Activated naive CD8-positive, alpha-beta T cell treated with anti-CD3 and anti-CD28 coated beads for 36 hours (primary cell): ENCODE measurements at places on chromosomes 4 and X.

DNA sequence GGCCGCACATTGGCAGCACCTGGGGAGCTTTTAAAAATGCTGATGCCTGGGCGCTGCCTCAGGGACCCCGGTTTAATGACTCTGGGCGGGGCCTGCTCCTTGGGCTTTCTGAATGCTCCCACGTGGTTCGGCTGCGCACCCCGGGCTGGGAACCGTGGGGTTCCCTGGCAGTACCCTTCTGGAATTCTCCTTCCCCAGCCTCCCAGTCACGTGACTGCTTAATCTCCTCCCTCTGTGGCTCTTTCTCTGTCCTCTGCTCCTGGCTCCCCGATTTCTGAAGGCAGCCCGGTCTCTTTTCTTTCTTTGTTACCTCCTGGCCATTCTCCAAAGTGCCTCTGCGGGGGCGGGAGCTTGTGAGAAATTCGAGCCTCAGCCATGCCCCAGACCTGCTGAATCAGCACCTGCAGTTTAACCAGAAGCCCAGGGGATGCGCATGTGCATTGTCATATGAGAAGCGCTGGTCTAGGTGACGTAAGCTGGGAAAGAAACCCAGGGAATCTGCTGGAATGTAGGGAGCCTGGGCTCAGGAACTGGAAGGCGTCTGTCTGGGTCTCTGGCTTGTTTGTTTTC is 16.6 kb downstream of the CLCN4 start:
- no peak for DNase-seq

DNA sequence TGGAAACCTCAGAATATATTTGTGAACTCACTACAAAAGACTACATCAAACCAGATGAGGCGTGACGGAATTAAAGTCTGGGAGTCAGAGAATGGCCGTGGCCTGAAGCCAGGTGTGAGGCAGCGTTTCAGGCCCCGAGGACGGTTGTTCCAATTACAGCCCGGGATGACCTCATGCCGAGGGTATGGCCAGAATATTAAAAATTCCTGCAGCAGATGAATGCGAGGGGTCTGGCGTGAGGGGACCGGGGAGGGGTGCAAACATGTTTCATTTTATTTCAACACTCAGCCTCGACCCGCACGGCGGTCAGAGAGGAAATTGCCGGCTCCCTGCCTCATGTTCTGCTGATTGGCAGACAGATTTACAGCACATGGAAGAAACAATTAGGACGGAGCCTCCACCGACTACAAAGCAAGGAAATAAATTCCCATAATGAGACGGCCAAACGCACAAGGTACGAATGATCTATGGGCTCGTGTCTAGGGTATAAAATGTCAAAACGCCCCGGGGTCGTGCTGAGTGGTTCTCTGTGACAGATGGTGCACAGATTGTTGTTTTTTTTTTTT is 289.7 kb downstream of the SHOX start:
- DNase-seq = no peak

DNA sequence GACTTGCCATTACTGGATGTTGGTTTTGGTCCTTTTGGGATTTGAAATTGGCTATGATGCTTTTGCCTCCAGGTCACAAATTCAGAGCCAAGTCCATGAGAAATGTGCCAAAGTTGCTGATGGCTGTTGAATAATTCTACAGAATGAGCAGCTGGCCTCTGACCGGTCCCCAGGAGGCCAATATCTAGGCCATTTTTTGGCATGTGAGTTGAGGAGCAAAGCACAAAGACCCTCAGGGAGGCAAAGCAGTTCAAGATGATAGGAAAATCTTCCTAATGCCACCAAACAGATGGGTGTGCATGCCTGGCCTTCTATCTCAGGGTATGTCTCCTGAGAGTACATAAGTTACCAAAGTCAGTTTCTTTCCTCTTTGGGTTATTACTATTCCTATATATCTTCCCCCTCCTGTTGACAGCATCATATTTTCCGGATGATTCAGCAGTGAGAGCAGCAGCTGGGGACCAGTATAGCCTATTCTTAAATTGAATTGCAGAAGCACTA is 44.4 kb downstream of the SEL1L3 start:
- no peak for DNase-seq

- no peak for DNase-seq
Observed at GRCh38 chr4:95317085-95317793, 231.5 kb downstream of the UNC5C start.

- no peak for DNase-seq
Observed at GRCh38 chrX:54675762-54676161, 122.3 kb downstream of the ITIH6 start.

DNA sequence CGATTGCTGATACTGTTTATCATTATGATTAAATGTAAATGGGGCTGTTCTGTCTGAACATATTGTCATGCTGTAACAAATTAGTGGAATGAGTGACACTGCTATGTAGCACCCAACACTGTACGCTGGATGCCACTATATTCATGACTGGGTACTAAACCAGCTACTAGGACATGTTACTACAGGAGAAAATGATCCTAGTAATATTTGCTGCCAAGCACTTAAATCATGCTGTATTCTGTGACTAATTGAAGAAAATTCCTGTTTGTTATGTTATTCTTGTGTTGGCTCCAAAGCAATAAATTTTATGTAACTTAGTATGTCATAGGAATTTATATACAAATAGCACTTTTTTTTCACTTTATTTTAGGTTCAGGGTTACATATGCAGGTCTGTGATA is 804.2 kb downstream of the CENPC start:
- DNase-seq = no peak

GRCh38 chr4:100591161-100591876 is 73.5 kb upstream of the EMCN start:
- no peak for DNase-seq

DNA sequence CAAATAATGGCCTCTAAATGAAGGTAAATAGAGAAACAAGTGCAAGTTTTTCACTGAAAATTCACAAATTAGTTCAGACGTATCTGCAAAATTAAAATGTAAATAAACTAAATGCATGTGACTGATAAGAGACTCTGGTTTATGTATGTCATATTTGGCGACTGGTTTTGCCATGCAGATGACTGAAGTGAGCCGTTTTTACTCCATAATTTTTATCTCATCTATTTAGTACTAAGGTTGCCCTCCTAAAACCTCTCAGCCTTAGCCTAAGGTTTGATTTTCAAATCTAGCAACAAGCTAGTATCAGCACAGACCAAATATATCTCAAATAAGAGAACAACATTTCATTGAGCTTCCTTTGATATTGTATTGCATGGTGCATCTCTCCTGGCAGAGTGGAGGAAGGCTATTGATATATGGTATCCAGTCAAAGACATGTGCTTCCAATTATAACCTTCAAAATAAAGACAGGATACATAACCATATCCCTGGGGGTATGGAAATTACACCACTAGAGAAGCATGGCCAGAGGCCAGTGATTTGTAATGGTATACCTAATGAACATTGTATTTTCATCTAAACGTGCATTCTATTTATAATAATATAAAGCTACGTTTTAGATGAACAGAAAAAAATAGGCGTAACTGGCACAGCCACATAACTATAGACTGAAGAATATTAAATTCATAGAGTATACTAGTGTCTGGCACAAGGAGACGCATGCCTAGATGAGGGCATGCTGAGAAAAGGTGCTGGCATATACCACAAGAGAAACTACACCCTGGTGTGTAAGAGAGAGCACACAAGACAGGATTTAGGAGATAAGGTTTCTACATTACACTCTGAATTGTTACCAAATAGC is 392.6 kb upstream of the INTU start:
- no peak for DNase-seq

DNA sequence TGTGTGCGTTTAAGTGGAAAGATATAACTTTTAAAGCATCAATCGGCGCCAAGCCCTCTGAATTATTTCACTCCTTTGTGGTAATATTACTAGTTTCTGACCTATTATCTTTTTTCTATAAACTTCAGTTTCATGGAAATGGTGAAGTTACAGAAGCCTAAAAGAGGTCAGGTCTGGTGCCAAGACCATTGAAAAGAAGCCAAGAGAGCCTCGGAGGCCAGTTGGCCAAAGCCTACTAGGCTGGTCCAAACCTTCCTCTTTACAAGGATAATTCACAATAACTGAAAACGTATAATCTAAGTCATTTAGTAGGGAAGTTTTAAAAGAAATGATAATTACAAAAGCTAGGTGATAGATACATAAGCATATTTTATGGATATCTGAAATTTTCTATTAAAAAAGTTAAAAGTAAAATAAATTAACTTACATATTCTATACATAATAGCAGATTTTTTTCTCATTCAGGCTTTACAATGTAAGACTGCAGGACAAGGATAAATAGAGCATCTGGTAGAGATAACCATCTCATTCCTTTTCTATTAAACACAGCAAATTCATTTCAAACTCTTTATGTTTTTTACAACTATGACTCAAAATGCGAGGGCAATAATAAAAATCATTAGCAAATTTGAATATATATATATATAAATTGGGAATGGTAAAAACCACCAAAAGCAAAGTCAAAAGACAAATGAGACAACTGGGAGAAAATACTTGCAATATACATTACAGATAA is 49.2 kb downstream of the WDFY3 start:
- no peak for DNase-seq

DNA sequence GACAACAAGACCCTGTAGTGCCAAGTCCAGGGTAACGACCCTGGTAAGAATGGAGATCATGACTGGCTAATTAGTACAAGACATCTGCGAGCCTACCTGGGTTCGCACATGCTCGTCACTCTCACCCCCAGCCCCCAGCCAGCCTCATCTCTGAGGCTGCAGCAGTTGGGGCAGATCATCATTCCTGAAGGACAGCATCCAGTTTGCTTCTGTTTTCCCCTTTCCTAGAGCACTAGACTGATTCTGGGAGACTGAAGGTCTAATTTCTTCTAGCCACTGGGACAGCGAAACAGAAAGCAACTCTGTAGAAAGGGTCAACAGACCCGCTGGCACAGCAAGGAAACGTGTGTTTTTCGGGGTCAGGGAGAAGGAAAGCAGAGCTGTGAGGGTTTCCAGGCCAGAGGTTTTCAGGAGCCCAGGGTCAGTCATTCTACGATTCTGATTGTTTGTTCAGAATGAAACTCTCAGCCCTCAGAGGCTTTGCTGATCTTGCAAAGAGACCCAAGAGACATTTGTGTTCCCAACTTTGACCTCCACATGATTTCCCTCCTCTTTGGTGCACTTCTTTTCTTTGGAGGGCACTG is 343.1 kb upstream of the NOCT start:
- no peak for DNase-seq

DNA sequence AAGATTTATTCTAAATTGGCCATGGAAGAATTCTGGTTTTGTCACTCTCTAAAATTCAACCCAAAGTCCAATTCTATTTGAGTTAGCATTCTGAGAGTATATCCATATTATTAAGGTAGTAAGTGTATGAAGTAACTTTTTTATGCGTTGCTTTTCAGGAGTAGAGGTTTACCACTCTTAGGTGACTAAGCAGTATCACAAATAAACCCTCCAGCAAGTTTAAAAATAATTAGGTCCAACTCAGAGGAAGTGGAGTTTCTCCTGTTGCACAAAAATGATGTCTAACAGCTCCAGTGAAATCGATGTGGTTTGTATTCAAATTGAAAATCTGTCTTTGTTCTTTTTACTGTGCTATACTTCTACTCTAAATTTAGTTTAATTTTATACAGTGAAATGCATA is 6.6 kb downstream of the SCML1 start:
- no peak for DNase-seq

GRCh38 chr4:78601013-78601412 is 49.4 kb downstream of the ANXA3 start:
- DNase-seq = no peak

- no peak for DNase-seq
Observed at GRCh38 chr4:183175631-183176232, 76.7 kb downstream of the WWC2 start.

DNA sequence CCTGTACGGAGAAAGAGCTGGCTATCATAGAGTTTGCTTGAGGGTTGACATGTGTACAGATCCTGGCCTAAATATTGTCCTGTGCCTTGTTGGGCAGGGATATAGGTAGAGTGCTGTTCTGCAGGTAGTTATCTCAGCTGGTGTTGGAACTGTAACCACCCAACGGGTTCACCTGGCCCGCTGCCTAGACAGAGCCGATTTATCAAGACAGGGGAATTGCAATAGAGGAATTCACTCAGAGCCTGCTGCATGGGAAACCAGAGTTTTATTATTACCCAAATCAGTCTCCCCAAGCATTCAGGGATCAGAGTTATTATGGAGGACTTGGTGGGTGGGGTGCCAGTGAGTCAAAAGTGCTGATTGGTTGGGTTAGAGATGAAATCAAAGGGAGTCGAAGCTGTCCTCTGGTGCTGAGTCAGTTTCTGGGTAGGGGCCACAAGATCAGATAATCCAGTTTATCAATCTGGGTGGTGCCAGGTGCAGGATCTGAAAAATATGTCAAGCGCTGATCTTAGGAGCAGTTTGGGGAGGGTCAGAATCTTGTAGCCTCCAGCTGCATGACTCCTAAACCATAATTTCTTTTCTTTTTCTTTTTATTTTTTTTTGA is 42.5 kb upstream of the XIAP start:
- no peak for DNase-seq

DNA sequence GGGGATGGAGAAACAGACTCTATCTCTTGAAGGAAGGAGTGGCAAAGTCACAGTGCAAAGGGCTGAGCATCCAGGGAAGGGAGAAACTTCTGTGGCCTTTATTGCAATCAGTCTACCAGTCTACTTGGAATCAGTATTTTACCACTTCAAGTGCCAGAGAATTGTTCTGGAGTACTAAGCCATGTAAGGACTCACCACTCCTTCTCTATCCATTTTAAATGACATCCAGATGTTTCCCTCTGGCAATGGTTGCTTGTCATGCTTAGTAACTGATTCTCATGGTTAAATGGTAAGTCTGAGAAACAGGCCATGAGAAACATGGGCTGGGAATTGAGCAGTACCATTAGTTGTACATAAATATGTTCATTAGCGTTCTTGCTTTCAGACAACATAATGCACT is 21.1 kb upstream of the SMIM10 start:
- DNase-seq = no peak

GRCh38 chrX:1584237-1585011 is 7.0 kb upstream of the AKAP17A start:
- DNase-seq = no peak

DNA sequence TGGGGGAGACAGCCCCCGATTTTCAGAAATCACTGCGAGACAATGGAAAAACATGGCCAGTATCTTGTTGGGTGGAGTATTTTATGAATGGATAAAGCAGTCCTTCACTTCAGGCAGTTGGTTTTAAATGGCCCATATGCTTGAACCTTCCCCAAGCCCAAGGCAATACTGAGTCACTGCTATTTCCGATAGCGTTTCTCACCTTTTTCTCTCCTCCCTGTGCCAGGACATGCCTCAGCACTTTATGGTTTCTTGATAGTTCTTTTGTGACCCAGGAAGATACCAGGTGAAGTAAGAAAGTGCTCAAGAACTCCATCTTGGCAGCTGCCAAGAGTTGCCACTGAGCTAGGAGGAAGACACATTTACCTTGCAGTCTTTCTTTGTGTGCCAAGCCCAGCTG is 26.8 kb upstream of the ESX1 start:
- no peak for DNase-seq

GRCh38 chr4:139933541-139933940 is 220.4 kb downstream of the MAML3 start:
- DNase-seq = no peak
